ENCODE measurements at places on chromosomes 1 and 21.

GRCh38 chr1:98331243-98331642, 330.3 kb upstream of the SNX7 start:
- DNase-seq = no peak

GRCh38 chr1:180948641-180949615, 36.2 kb downstream of the KIAA1614 start:
- no peak for DNase-seq

DNA sequence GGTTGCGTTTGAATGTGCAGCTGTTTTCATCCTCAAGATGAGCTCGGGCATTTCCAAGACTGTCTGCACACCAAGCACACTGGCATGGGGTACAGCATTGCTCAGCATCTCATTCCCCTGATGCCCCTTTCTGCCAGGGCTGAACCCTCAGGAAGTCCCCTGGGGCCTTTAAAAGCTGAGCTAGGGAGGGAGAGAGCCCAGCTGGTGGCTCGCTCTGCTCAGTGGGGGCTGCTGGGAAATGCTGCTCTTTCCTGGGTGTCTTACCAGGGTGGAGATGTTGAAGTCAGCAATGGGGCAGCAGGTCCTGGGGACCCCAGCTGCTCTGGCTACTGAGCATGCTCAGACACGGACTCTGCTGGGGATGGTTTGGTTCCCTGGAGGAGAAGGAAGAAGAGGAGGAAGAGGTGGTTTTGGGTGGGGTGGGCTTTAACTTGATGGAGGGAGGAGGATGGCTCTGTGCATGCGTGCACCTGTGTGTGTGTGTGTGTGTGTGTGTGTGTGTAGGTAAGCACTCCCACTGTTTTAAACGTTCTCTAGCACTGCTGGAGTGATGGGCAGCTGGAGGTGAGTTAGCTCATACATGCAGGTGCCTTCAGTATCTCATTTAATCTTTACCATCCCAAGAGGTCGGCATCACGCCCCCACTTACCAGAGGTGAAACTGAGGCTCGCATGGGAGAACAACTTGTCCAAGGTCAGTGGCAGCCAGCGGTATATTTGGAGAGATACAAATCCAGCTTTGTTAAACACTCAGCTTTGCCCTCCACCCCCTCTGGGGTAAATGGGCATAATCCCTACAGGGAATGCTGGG, 40.9 kb downstream of the ACTL8 start:
- no peak for DNase-seq

DNA sequence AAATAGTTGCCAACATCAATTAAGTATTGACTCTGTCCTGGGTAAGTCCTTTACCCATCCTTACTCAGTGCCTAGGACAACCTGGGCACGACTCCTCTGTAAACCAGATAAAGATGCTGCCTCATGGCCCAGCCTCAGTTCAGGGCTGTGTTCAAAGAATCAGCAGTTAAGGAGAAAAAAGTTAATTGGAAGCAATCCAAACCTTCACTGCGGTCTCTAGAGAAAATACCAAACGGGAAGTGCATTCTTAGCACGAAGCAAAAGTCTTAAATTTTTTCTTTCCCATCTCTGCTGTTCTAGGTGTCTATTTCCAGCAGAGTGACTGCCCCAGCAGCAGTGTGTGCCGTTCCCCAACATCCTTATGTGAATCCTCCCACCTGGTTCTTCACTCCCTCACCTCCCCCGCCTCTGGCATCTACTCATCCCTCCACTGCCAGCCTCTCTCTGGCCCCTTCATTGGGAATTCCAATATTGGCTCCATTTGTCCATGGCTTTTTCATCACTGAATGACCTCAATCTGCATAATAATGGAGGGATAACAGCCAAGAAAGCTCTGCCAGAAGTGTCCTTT, 23.2 kb downstream of the KANK4 start:
- no peak for DNase-seq

GRCh38 chr1:67666636-67667035, 18.4 kb upstream of the GADD45A start:
- DNase-seq = no peak
